ENCODE measurements at places on chromosomes 16 and 17. TPM values are rescaled to one million over a fixed set of nuclear protein-coding genes. Genes with fewer than 3 reads are reported as not detected.
A peak's percentile ranks its signal among the peaks of the same experiment; 100 is the strongest.

GRCh38 chr17:19857640-19858039, 10.1 kb downstream of the ULK2 start:
- DNase-seq = no peak

DNA sequence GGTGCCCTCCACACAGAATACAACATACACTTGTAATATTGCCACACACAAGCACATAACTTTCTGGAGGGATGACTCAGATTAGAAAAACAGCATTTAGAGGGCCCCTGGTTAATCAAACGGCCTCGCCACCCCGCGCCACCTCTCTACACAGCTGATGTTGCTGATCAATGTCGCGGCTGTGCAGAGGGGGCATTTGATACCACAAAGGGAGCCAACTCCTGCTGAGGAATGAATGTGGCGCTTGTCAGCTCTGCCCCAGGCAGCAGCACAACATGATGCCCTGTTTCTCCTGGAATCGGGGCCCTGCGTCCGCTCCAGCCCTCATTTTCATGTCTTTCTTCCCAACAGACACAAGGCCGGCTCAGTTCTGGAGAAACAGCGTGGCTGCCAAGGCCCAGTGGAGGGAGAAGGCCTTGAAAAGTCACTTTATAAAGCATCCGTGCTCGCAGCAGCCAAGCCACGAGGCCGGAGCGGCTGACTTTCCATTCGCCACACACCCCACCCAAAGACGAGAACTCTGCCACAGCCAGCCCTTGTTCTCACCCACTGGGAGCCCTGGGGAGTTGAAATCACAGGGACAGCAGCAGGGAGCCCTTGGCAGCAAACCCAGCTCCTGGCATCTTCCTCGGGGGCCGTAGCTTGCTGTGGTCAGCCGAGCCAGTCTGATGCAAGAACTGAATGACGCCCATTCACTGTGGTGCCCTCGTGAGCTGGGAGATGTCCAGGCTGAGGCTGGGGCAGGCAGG, 65.6 kb downstream of the XYLT1 start:
- DNase-seq = no peak

The GP1BA gene
- total RNA-seq = not detected

GRCh38 chr16:21128991-21129390, 21.7 kb downstream of the DNAH3 start:
- no peak for DNase-seq

The CCL23 gene
- not detected for total RNA-seq

DNA sequence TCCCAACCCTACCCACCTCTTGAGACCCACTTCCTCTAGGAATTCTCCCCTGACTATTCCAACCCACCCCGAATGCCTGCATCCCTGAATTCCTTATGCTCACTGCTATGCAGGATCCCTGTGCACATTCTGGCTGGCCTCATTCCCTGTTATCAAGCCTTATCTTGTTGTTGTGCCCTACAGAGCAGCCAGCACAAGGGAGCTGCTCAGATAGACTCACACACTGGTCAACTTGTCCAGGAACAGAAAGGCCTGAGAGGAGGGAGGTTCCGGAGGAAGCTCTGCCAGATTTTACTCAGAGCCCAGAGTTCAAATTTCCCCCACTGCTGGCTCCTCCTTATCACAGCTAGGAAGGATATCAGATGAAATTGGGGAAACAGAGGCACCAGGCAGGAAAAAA, 24.8 kb upstream of the MYO18A start:
- no peak for DNase-seq

DNA sequence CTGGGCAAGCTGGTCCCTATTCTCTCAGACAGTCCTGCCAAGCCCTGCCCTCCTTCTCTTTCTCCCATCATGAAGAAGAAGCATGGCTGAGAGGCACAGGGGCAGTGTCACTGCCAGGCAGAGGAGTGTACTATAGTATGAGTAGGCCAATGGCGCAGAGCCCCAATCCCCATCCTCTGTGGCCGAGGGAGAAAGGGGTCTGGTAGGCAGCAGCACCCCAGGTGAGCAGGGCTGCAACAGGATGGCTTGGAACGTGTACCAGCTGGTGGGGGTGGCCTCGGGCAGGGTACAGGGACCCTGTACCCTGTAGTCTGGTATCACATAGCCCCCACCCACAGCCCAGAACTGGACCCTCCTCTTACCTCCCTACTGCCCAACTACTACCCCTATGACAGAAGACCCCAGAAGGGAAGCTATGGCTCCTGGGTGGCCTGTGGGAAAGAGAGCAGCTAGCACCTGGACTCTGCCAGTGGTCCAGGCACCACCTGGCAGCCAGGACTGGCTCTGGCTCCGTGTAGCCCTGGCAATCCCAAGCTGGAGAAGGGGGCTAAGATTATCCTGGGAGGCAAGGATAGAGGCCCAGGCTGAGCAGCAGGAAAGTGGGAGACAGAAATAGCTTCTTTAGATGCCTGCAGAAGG, 4.4 kb downstream of the SMARCD2 start:
- DNase-seq = no peak

The KRTAP2-1 gene
- not detected for total RNA-seq

The CSH2 gene
- total RNA-seq = not detected

- peak; percentile 63 for DNase-seq
Observed at GRCh38 chr16:65119901-65120401, 1.9 kb downstream of the CDH11 start.

DNA sequence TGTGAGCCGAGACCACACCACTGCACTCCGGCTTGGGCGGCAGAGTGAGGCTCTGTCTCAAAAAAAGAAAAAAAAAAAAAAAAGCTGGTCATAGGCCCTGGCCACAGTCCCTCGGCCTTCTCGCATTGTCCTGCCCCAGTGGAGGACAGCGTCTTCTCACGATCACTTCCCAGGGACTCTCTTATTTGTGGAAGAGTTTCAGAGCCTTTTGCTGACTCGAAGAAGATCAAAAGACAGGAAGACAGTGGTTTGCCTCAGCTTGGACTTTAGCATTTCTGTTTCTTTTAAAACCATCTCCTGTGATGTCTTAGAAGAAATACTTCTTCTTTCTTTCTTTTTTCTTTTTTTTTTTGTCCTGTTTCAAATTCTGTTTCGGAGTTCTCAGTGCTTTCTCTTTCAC, 210.0 kb downstream of the FTO start:
- no peak for DNase-seq

DNA sequence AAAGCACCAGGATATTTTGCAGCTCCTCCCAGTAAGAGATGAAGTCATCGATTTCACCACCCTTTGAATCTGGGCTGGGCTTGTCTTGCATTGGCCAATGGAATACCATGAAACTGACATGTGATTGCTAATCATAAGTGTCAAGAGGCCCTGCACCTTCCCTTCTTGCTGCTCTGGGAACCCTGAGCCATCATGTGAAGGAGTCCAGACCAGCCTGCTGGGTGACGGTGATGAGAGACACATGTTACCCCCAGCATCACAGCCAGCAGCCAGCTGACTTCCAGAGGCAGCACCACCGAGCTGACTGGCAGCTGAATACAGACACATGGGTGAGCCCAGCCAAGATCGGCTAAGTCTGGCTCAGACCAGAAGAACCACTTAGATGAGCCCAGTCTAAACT, 43.6 kb upstream of the CACNG4 start:
- no peak for DNase-seq

GRCh38 chr16:86089334-86089900, 190.5 kb downstream of the IRF8 start:
- DNase-seq = no peak

- DNase-seq = no peak
Observed at GRCh38 chr16:67773099-67773498, 33.3 kb downstream of the RANBP10 start.

The KRT36 gene
- not detected for total RNA-seq

- no peak for DNase-seq
Observed at GRCh38 chr17:31495022-31495885, 103.8 kb downstream of the RAB11FIP4 start.

DNA sequence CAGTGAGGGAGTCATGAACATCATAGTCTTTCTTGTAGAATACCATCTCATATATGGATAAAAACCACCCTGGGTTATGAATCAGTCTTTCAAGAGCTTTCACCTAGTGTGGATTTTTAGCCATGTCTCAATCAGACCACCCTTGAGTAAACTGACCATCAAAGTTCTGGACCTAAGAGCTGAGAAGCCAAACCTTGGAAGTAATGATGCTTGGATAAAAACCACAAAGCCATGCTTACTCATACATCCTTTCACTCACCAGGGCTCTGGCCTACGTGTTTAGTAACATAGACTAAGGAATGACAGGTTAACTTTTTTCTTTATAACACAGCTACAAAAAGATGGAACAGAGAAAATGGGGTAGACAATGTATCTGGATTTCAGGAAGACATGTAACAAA, 167.2 kb downstream of the STX8 start:
- DNase-seq = no peak

- peak; percentile 15 for DNase-seq
Observed at GRCh38 chr17:74532115-74532514, 840 bp upstream of the CD300LB start.

GRCh38 chr17:29596811-29597210, 3.9 kb downstream of the ANKRD13B start:
- no peak for DNase-seq

DNA sequence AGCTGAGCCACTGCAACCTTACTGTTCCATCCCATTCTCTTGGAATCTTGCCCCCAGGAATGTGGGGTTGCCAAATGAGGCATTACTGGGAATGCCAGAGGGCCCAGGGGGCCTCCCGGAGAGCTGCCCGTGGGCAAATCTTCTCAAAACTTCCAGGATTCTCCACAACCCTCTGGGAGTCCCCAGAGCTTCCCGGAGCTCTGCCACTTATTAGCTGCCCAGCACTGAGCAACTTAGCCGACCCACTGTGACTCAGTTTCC, 306.0 kb downstream of the FOXL1 start:
- peak; percentile 79 for DNase-seq

DNA sequence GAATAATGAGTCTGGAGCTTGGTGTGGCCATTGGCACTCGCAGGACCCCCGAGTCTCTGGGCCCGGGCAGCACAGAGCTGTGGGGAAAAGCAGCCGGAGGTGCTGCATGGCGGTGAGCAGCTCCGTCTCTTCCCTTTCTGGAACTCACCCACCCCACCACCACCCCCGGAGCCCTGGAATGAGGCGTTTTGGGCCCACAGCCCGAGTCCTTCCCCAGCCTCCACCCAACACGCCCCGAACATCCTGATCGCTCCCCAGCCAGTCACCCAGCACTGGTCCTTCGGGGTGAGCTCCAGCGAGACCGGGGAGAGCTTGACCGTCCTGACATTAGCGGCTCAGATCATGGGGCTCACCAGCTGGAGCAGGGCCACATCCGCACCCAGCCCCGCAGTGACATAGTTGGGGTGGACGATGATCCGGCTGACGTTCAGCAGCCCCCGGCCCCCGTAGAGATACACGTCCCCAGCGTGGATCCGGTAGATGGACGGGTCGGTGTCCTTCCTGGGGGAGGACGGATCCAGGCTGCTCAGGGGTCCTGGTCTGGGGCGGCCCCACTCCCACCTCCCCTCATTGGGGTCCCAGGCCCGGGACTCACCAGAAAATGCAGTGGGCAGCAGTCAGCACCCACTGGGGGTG, 6.5 kb downstream of the TPSD1 start:
- DNase-seq = no peak

DNA sequence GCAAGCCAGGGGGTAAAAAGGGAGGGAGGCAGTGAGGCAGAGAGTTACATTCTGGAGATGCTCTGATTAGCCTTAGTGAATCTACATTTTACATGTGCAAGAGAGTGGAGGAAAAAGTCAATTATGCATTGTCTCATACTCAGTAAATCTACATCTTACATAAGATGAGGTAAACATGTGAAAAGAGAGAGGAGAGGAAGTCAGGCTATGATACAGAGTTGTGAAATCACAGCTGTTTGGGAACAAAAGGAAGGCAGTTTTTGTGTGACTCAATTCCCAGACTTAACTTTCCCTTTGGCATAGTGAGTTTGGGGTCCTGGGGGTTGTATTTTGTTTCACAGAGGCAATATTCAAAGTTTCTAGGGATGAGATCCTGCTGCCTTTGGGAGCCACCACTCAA, 67.8 kb downstream of the GP2 start:
- DNase-seq = no peak

DNA sequence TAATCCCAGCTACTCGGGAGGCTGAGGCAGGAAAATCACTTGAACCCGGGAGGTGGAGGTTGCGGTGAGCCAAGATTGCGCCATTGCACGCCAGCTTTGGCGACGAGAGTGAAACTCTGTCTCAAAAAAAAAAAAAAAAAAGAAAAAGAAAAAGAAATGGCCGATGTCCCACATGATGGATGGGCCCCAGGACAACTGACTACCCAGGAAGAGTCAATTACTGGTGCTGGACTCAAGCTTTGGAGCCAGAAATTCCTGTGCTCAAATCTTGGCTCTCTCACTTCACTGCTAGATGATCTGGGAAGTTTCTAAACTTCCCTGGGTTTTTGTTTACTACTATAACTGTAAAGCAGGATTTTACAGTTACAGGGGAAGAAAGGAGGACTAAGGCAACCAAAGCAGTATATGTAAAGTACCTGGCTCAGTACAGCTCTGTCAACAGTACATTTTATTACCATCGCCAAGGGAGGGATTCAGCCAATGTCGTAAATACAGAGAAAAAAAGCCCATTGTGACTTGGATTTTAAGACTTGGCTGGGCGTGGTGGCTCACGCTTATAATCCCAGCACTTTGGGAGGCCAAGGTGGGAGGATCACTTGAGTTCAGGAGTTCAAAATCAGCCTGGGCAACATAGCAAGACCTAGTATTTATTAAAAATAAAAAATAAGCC, 11.9 kb downstream of the C16orf86 start:
- no peak for DNase-seq

GRCh38 chr16:53892155-53892554, 188.2 kb downstream of the FTO start:
- DNase-seq = peak; percentile 85

The TRAPPC1 gene
- 36.5 TPM for total RNA-seq

DNA sequence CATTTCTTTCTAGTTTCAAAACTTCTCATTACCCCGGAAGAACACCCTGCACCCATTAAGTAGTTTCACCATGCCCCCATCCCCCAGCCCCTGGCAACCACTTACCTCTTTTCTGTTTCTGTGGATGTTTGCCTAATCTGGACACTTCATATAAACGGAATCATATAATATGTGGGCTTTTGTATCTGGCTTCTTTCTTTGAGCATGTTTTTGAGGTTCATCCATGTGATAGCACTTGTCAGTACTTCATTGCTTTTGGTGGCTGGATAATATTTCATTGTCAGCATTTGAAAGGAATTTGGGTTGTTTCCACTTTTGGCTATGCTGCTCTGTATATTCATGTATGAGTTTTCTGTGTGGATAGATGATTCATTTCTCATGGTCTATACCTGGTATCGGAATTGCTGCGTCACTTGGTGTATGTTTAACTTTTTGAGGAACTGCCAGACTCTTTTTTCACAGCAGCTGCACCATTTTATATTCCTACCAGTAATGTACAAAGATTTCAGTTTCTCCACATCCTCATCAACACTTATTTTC, 30.0 kb upstream of the SLC5A10 start:
- no peak for DNase-seq

GRCh38 chr16:87979352-87979751, 28.1 kb downstream of the BANP start:
- no peak for DNase-seq

- no peak for DNase-seq
Observed at GRCh38 chr16:5762362-5762761, 664.8 kb upstream of the EEF2KMT start.

The SLC52A1 gene
- not detected for total RNA-seq
